ENCODE measurements at places on chromosomes 5 and 9.

- peak; percentile 45 for DNase-seq
Measured at GRCh38 chr5:82584631-82585030, 306.5 kb upstream of the RPS23 start.

- DNase-seq: no peak
Measured at GRCh38 chr5:116881921-116882531, 307.4 kb upstream of the SEMA6A start.

DNA sequence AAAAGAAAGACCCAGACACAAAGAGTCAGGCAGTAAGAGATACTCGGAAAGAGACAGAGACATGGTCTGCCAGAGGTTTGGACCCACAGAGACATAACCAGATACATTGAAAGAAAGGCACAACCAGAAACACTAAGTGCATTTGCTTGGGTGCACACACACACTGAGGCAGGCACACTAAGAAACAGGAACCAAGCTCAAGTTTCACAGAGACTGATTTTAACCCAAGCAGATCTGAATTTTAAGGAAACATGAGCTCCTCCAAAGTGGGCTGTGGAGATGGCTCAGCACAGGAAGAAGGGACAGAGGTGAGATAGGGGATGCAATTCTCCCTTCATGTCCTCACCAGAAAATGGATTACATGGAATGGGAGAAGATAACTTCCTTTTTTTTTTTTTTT lies 9.5 kb downstream of the AQP3 start:
- DNase-seq: no peak

DNA sequence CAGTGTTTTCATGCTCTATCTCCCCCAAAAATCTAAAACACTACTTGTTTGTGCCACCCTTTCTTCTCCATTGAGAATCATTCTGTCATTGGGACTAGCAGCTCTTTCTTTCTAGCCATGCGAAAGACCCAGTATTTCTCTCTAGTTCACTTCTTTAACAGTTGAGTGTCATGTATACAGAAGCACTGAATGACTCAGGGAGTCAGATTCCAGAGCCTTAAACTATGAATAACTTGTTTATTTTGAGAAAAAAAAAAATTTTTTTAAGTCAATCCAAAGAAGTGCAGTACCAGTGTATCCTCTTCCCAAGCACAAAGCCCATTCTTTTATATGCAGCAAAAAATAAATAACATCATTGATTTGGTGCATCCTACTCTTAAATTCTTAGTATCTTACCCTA lies 415.4 kb upstream of the GRAMD2B start:
- DNase-seq: no peak

DNA sequence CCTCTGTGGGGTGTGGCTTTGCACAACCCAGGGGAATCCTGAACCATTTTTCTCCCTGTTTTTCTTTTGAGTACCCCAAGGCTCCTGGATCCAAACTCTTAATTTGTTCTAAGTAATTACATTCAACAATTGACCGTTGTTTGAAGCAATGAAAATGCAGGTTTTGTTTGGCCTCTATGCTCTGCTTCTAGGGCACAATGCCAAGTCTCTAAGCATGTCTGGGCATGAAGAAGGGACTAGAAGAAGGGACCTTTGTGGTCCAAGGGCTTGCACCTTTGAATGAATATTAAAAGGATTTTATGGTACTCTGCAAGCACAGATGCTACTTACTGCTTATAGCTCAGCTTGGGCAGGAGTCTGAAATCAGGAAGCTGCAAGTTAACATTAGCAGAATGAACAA lies 6.6 kb upstream of the ENC1 start:
- no peak for DNase-seq

- no peak for DNase-seq
Measured at GRCh38 chr9:90092508-90092907, 487.7 kb downstream of the GADD45G start.

GRCh38 chr5:153358315-153358976 lies 132.0 kb upstream of the GRIA1 start:
- no peak for DNase-seq

DNA sequence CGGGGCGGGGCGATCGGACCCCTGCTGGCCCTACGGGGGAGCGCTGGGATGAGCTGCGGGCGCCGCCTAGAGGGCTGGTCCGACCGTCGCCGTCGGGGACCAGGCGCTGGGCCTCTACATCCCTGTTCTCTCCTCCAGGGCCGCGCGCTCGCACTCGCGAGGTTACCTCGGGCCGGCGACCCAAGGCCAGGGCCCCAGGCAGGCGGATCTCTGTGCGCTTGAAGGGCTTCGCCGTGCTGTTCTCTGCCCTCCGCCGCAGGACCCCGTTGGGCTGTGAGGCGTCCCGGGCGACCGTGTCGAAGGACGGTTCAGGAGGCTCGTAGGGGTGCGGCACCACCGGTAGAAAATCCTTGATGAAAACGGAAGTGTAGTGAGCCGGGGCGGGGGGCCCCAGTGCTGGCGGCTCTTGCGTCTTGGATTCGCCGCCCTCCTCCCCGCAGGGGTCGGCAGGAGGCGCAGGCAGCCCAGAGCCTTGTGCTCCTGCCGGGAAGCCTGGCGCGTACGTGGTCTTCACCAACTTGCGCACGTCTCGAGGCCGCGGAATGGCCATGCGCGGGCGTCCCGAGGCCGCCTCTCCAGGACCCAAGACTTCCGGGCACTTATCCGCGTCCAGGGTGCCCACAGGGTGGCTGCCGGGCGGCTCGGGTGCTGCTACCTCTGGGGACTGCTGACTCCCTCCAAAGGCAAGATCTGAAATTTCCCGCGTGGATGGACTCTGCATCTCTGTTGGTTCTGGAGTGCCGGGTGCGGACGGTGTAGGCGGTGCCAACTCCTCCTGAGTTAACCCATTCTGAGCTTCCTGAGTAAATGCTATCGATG lies 2.0 kb downstream of the PROB1 start:
- no peak for DNase-seq

GRCh38 chr5:158798140-158798539 lies 301.6 kb downstream of the EBF1 start:
- DNase-seq: no peak

DNA sequence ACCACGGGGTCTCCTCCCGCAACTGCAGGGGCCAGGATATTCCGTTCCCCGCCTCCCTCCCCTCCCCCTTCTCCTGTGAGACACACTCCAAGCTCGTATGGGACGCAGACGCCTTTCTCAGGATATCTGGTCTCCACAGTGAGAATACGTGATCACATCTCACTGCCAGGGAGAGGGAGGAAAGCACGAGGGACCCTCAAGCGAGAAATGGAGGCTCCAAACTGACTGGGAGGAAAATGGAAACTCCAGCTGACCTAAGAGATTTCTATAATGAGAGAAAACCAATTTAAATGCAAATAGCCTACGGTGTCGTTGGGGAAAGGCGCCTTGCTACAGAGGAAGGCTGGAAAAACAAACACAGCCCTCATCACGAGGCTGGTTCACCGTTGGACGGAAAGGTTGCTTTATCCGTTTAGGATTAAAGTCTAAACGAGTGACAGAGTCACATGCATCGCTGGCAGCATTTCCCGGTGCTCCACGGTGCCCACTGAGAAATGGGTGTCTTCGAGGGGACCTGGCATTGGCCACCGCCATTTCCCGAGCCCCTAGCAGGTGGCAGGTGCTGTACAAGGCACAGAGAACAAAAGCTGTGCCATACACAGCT lies 116.9 kb upstream of the CPEB4 start:
- no peak for DNase-seq

- no peak for DNase-seq
Measured at GRCh38 chr5:125575171-125575890, 828.9 kb upstream of the ZNF608 start.

DNA sequence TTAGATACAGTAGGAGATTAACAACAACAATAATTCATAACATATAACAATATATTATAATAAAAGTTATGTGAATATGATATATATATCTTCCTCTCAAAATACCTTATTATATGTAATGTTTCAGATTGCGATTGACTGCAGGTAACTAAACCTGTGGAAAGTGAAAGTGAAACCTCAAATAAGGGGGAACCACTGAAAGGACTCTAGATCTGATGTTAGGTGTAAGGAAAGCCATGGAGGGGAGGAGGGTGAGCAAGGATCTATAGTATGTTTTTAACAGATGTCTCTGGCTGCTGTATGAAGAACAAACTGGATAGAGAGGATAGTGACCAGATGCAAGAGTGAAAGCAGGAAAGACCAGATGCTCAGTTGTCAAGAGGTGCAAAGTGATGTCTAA lies 5.8 kb upstream of the FSTL4 start:
- DNase-seq: no peak

GRCh38 chr5:66561256-66561990 lies 34.8 kb upstream of the MAST4 start:
- no peak for DNase-seq

DNA sequence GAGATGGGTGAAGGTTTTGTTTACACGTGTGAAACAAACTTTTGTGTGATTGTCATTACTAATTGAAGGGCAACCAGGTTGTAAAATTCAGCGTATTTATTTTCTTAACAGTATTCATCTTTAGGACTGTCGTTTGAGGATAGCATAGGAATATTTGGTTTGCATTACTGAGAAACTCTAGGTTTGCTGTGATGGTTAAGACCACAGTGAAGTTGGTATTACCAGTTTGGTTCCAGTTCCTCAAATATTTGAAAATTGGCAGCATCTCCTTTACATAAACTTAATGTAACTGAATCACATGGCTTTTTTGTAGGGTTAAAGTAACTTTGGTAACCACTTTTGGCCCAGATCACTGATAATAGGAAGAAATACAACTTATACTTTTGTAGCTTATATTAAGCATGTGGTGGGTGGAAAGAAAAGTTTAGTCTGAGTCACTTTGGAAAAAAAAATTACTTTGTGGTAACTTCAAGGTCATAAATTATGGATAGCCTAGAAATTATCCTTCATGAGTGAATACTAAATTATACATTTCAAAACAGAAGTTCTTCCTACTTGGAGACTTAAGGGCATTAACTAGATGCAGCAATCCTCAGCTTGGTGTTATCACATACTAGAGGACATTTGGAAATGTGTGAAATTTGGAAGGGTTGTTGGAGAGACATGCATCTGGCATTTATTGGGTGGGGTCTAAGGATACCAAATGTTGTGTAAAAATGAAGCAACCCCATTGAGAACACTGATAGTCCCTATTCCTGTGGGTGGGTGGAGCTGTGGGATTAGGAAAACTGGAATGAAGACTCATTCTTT lies 33.9 kb downstream of the G3BP1 start:
- no peak for DNase-seq

DNA sequence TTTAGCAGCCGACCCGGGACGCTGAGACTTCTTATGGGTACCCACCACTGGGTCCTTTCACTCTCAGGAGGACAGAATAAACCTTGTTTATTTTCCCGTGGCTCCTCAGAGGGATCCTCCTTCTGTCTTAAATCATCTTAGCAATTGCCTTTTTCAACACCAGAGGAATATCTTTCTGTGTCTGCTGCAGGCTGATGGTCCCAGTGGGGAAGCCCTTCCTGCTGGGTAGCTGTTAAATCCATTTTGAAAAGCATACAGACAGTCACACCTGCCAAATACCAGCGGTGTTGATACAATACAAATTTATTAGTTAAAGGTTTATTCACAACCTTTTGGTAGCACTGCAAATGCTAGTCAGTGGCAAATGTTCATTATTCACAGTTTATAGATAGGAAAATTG lies 222.9 kb downstream of the AOPEP start:
- DNase-seq: no peak

DNA sequence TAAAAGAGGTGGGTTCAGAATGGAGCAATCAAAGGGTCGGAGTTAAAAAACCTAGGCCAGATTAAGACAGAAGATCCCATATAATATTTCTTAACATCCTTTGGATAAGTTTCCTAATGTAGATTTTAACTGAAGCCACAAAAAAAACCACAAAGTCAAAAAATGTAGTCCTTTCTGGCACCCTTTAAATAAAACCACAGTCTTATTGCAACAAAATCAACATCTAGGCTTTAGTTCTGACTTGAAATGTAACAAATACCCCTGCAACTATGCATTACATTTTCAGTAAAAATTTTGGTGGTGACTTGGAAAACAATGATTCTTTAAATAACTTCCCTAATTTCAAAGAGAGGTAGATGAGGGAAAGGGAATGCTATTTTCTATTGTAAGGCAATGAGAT lies 109.2 kb downstream of the PSAT1 start:
- DNase-seq: no peak

DNA sequence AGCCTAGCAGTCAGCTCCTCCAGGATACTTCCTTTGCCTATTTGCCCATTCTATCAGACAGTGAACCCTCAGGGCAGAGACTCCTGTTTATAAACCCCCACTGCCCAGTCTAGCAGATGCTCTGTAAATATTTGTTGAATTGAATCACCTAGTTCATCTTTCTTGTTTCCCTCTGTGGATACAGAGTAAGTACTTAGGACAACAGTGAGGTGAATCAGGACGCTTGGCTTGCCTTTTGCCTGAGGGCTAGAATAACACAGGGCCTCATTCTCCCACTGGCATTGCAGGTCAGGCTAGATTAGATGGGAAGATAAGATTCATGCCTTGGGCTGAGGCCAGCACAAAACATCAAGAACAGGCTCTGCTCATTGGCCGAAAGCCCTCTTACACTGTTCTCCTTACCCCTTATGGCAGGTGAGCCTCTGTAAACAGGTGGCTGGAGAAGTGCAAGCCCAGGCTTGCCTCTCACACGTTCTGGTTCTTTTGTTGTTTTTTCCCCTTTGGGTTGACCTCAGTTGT lies 22.2 kb downstream of the TNFSF8 start:
- DNase-seq: no peak

DNA sequence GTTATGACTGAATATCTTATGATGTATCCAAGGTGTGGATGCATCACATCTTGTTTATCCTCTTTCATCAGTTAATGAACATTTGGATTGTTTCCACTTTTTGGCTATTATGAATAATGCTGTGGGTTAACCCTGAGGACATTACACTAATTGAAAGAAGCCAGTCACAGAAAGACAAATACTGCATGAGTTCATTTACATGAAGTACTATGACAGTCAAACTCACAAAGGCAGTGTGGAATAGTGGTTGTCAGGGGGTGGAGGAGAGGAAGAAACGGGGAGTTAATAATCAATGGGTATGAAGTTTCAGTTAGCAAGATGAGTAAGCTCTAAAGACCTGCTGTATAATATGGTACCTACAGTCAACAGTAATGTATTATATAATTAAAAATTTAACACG lies 409.4 kb upstream of the CTNND2 start:
- no peak for DNase-seq

GRCh38 chr9:71955300-71955915 lies 44.0 kb downstream of the C9orf85 start:
- no peak for DNase-seq

DNA sequence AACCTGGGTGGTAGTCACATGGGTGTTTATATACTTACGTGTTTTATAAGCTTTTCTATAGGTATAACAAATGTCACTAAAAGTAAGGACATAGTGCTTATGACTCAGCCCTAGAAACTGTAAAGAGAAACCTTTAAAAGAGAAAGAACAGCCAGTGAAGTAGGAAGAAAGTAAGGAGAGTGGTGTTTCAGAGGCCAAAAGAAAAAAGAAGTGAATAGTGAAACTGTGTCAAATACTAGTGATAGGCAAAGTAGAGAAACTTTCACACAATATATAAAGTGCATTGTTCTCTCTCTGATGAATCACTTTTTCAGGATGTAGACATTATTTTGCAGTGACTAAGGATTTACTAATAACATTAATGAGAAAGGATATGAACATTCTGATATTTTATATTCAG lies 74.2 kb upstream of the SUSD1 start:
- no peak for DNase-seq

All from anterior cingulate cortex (tissue), 58 donors.